Activated T-cell treated with anti-CD3 and anti-CD28 coated beads, Interleukin-2, amount 50 U/mL, for 4 hours (primary cell): ENCODE measurements at places on chromosomes 4 and X. TPM values are rescaled to one million over a fixed set of nuclear protein-coding genes. Genes with fewer than 3 reads are reported as not detected.

MEPE gene
- not detected for total RNA-seq

- DNase-seq = no peak
Observed at GRCh38 chr4:154073107-154073822, 284.4 kb upstream of the SFRP2 start.

DNA sequence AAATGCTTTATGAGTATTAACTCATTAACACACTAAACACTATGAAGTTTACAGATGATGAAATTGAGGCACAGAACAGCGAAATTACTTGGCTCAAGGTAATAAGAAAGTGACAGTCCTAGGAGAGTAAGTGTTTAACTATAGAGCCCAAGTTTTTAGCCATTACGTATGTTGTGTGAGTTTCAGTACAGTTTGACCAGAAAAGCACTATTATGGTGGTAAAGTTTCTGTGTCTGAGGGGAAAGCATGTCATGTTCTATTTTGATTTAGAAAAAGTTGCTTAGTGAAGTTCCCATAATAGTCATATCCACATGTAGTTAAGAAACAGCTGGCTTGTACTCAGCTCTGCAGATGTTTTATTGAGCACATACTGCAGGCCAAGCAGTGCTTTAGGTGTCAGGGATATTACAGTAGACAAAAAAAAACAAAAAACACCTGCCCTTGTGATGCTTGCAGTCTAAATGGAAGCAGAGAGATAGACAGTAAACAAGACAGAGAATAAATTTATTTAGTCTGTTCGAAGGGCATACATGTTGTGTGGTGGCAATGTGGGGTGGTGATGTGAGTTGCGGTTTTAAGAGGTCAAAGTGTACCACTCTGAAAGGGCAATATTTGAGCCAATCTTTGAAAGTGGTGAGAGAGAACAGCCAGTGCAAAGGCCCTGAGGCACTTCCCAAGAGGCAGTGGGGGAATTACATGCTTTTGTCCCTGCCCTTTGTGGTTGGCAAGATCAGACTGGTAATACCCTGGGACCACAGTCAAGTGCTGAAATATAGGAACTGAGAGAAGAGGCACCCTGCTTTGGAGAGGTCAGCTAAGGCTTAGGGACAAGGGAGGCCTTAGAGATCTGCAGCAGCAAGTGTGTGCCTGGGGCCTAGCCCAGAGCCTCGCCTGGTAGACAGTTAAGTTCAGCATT is 6.2 kb downstream of the TMEM131L start:
- no peak for DNase-seq

MAP7D2 gene
- 0.57 TPM for total RNA-seq

DNA sequence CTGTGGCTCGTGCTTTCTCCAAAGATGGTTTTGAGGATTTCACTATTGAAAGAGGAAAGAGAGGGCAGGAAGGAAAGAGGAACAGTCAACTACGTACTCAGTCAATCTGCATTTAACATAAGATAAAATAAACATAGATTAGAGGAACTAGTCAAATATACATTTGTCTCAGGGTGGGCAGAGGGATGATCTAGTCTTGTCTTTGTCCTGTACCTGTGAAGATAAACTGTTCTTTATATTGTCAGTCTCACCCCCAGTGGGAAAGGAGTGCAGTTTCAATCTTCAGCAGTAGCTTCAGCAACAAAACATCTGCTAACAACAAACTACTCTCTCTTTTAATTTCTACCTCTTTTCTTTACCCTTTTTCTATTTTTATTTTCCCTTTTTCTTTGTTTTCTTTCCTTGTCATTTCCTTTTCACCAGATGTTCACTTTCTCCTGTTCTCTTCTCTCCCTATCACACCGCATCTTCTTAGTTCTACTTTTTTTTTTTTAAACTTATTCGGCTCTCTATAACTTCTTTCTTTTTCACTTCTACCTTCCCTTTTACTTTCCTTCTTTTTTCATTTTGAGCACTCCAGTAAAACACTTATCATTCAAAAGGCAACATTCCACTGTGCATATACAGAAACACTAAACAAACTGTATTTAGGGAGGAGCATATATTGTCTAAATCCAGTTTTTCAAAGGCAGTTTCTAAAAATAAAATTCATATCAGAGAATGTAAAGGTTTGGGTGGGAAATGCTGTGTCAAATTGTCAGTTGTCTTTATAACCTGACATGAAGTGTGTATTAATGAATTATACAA is 51.4 kb upstream of the GUCY1A1 start:
- DNase-seq = no peak

- DNase-seq = no peak
Observed at GRCh38 chrX:69314436-69315348, 149.4 kb upstream of the PJA1 start.

WNK3 gene
- total RNA-seq = 0.71 TPM

ETDC gene
- total RNA-seq = not detected

DNA sequence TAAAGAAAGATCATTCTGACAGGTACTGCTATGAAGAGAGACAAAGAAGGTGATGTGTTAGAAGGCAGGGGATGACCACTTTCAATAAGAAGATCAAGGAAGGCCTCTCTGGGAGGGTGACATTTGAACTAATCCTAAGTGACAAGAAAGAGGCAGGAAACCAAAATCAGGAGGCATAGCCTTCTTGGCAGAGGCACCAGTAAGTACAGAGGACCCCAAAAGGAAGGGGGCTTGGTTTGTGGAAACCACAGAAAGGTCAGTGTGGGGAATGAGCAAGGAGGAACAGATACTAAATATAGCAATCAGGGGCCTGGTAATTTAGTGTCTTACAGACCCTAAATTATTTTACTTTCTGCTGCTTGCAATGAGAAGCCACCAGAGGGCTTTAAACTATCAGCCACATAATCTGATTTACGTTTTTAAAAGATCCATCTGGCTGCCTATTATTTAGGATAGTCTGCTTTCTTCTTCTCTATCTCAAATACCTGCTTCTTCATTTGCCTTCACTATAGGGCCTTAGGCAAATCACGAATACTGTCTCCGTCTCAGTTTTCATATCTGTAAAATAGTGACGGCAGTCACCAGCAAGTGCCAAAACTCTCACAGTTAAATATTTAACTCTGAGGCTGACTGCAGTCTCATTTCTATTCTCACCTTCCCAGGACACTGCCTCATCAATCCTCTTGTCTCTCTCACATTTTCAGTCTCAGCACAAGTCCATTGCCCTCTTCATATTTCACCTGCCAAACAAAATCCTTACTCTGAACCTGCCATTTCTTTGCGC is 16.7 kb downstream of the NR3C2 start:
- no peak for DNase-seq

GBA3 gene
- total RNA-seq = not detected

- DNase-seq = no peak
Observed at GRCh38 chrX:139388254-139388653, 142.3 kb upstream of the F9 start.

DNA sequence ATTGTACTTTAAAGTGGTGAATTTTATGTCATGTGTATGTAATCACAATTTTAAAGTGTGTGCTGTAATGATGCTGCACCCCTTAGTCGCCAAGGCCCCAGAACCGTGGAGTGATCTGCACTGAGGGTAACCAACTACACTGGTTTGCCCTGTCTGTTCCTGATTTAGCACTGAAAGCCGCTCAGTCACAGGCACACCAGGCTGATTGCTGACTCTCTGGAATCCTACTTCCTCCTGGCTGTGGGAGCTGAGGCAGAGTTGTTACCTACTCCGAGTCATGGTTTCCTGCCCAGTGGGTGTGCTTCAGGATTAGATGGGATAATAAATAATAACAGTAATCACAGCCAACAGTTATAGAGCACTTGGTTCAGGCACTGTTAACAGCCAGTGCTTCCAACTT is 645.4 kb downstream of the BCOR start:
- no peak for DNase-seq

DNA sequence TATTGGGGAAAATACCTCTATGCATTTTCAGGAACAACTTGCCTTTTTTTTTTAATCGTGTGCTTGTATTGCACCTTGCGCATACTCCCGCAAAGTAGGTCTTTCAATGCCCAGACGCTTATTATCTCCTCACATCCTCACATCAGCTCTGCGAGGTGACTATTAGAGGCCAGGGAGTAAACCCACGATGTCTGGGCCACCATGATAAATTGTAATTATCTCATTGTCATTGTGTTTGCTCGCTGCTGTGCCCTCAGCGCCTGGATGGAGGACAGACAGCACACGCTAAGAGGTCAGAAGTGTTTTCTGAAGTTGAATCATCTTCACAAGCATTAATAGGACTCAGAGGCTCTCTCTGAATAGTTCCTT is 1.0 kb upstream of the RELL1 start:
- DNase-seq = no peak

DNA sequence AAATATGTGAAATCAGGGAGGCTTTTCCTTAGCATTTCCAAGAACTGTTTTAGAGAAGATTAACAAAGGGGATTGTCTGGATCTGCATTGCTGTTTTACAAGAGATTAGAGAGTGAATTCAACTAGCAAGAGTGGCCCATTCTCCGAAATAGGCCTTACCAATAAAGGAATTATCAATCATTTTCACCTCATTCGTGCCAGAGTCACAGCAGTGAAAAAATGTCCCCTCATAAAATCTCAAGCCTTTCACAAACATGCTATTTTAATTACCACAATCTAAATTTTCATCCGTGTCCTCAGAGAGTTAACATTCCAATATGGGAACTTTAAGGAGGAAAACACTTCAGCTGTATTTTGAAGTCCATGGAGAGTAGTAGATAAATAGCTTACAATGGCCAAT is 979.6 kb downstream of the RPA4 start:
- DNase-seq = no peak

DNA sequence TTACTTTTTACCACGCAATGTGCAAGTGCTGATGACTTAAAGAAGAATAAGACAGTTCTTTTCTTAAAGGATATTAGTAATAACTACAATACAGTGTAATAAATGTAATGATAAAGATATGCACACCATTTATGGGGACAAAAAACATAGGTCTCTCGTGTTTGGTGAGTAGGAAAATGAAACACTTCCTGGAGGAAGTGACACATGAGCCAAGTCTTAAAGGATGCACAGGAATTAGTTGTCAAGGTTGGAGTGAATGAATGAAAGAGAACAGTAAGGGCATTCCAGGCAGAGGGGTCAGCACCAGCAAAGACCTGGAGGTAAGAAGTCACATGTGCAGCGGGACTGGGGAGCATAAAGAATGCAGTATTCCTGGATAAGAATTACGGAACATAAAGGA is 112.7 kb downstream of the SH3RF1 start:
- DNase-seq = no peak

- DNase-seq = no peak
Observed at GRCh38 chr4:17557880-17558279, 19.1 kb upstream of the LAP3 start.

- no peak for DNase-seq
Observed at GRCh38 chr4:93031431-93032098, 727.8 kb downstream of the GRID2 start.

- no peak for DNase-seq
Observed at GRCh38 chrX:7586126-7586525, 256.8 kb upstream of the VCX start.

STOX2 gene
- total RNA-seq = not detected

GPRASP1 gene
- total RNA-seq = 2.1 TPM

DNA sequence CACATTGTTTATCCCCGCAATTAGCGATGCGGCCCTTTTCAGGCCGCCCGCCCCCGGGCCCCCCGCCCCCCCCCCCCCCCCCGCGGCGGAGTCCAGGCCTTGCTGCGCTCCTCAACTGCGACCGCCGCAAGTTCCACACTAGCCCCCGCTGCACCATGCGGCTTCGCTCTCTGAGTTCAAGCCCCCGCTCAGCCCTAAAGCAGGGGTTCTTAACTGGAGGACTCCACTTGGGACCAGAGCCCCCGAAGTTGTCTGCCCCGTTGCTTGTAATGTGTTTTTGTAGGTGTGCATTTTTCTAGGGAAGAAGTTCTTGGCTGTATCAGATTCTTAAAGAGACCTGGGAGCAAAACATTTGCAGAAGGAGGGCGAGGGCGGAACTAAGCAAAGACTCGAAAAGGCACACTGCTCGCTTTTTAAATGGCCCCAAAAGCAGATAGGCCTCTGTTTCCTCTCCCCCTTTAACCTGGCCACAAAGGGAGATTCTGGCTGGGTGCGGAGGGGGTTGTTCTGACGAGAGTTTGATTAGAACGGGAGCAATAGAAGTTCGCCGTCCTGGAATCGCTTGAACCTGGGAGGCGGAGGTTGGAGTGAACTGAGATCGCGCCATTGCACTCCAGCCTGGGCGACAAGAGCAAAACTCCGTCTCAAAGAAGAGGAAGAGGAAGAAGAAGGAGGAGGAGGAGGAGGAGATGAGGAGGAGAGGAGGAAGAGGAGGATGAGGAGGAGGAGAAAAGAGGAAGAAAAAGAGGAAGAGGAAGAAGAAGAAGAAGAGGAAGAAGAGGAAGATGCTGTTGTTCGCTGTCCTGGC is 2.3 kb upstream of the MSX1 start:
- DNase-seq = no peak

BEND4 gene
- total RNA-seq = 0.28 TPM

GRCh38 chrX:107823456-107823855 is 2.2 kb upstream of the MID2 start:
- no peak for DNase-seq

GRCh38 chr4:4838051-4838935 is 21.2 kb upstream of the MSX1 start:
- DNase-seq = no peak

GRCh38 chr4:150952167-150952845 is 62.8 kb downstream of the LRBA start:
- no peak for DNase-seq

- no peak for DNase-seq
Observed at GRCh38 chr4:65968831-65969558, 298.7 kb upstream of the EPHA5 start.

ZFP92 gene
- 1.5 TPM for total RNA-seq

DNA sequence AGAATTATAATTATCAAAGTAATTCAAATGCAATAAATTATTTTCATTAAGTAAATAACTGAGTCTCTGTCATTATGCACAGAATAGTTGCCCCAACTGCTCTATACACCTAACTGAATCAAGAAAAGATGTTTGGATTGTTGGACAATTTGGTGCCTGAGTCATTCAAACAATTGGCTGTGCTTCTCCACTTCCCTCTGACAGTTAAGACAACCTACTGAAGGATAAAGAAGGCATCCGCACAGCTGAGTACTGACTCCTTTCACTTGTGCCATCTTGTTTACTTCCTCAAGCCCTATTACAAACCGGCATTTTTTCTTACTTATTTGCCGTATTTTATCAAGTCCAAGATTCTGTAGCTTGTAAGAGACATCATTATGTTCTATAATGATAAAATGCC is 110.6 kb upstream of the C1QTNF7 start:
- no peak for DNase-seq

DNA sequence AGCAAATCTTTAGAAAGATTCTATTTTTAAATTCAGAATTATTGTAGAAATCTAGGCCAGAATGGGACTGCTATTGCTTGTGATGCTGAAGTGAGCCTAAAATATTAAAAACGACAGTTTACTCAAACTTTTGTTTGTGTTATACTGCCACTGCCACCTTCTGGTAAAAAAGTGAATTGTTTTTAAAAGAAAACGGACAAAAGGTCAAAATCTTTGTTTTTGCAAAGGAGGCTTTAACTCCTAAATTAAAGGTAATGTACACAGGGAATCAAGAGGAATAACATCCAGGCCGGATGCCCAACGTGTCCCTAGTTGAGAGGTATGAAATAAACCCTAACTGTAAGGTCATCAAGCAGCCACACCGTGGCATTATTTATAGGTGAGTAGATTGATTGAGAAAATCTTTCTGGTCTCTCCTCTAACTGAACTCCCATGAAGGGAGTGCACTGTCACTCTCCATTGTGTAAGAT is 338.3 kb upstream of the GALNT7 start:
- no peak for DNase-seq
